ENCODE measurements at places on chromosomes 6 and 20.

DNA sequence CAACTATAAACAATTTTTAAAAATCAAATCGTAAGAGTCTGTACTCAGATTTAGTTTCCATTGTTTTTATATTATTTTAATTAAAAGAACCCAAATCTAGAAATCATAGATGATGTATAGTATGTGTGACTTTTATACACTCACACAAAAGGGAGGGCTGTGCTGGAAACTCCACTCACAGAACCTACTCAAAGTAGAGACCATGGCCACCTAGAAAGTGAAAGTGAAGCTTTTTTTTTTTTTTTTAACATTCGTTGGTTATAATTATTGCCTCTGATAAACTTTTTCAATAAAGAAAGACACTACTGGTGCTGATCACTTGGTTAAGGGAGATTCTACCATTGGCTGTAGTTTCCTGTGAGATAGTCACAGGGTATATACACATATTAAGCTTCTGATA lies 37.9 kb upstream of the PRL start:
- no peak for DNase-seq

- DNase-seq: no peak
These were observed 24.4 kb downstream of the PTPN1 start for GRCh38 chr20:50534567-50534966.

DNA sequence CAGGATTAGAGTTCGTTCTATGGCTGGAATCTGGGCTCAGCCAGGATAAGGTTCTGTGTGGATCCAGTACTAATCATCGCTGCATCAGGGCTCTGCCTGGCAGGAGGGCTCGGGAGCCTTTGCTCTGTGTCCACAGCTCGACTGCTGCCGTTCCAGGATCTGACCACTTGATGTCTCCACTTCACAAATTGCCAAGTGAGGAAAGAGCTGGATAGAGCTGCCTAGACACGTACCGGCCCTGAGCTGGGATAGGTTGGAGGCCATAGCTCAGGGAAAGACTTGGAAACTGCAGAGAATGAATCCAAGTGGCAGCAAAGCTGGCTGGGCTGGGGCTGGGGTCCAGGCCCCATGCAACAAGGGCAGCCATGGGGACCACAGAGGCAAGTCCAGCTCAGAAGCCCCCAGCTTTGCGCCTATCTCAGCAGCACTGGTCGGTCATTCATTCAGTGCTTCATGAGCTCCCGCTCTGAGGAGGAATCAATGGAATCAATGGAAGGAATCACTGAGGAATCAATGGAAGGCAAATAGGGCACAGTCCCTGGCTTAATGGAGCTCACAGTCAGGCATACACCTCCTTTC lies 38.0 kb upstream of the TOP1 start:
- DNase-seq: no peak

DNA sequence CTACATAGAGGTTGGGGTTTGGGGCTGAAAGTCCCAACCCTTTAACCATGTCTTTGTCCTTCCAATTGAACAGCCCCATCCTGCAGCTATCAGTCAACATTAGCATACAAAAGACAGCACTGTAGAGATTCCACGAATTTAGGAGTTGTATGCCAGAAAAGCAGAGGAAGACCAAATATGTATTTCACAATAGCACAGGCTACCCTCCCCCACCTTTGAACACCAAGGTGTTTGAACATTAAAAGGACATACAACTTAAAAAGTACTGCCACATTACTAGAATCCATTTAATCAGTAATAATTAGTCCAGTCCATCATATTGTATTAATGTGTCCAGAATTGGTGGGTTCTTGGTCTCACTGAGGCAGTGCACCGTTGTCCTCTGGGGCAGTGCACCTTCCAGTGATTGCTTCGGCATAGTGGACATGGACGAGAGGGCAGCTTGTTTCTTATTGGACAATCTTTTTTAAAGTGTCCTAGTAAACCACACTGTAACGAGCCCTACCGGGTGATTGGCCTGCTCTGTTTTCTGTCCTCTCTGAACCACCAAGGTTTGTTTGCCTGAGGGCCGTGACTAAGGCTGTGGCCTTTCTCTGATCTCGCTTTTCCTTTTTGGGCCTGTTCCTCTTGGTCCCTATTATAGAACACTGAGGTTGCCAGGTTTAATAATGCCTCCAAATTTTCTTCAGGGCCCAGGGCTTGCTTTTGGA lies 36.4 kb downstream of the GSTA4 start:
- no peak for DNase-seq

- no peak for DNase-seq
These were observed 201.9 kb upstream of the CST7 start for GRCh38 chr20:24747010-24747712.

GRCh38 chr6:147283460-147283859 lies 79.2 kb downstream of the STXBP5 start:
- DNase-seq: no peak

DNA sequence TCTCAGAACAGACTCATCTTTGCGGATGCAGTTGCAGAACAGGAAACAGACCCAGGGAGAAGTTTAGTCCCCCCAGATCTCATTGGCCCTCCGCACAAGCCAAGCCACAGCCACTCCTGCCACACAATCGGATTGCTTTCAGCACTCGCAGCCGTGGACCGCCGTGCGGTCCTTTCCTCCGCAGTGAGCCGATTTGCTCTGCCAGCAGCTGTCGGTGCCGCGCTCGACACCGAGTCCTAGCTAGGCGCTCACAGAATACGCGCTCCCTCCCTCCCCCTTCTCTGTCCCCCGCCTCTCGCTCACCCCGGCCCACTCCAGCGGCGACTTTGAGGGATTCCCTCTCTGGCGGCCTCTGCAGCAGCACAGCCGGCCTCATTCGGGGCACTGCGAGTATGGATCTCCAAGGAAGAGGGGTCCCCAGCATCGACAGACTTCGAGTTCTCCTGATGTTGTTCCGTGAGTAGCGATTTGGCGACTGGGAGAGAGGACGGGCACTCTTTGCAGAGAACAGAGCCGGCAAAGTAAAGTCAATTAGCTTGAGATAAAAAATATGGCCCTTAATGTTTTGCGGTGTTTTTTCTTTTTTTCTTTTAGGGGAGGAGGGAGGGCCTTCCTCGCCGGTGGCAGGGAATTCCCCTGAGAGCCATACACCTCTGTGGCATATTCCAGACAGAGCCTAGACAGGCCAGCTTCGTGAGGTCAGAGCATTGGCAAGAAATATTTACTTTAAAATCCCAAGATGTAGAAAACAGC lies at the start of gene LAMP5:
Gene LAMP5, plus strand, starts transcription at position 130 of the 753 bp plus-strand sequence. Its CDS starts 263 bp downstream, at position 393.
- DNase-seq: no peak

GRCh38 chr6:25889877-25890853 lies 16.1 kb upstream of the SLC17A3 start:
- no peak for DNase-seq

- DNase-seq: no peak
These were observed 59.2 kb downstream of the SNRNP48 start for GRCh38 chr6:7649037-7649810.

- no peak for DNase-seq
These were observed 165.5 kb upstream of the BEND3 start for GRCh38 chr6:107280791-107281190.

DNA sequence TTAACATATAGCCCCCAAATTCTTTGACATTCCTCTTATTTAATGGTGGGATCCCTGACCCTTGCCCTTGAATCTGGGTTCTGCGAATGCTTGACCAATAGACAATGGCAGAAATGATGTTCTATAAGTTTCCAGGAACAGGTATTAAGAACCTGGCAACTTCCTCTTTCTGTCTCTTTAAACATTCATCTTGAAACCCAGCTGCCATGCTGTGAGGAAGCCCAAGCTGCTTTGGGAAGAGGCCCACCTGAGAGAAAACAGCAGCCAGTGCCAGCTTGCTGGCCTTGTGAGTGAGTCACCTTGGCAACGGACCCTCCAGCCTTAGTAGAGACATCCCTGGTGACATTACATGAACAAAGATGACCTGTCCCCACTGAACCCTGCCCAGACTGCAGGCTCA lies 45.2 kb upstream of the RALY start:
- DNase-seq: no peak

- DNase-seq: no peak
These were observed 74.5 kb upstream of the AHI1 start for GRCh38 chr6:135572051-135572450.

DNA sequence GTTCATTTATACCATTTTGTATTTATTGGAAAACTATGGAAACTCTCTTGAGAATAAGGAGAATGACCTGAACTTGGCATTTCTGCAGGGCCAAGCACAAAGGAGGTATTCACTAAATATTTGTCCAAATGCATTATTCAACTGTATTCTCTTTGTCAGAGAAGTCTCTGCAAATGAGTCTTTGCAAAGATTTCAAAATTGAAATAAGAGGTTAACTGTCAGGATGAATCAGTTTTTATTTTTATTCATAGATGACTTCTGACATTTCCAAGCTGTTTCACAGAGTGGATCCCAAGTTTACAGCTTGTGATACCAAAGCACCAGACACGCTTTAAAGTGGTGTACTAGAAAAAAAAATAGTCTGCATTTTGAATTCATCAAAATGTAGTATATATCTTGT lies 131.6 kb downstream of the UTRN start:
- no peak for DNase-seq

GRCh38 chr6:42100029-42100901 lies 42.2 kb downstream of the C6orf132 start:
- DNase-seq: no peak

DNA sequence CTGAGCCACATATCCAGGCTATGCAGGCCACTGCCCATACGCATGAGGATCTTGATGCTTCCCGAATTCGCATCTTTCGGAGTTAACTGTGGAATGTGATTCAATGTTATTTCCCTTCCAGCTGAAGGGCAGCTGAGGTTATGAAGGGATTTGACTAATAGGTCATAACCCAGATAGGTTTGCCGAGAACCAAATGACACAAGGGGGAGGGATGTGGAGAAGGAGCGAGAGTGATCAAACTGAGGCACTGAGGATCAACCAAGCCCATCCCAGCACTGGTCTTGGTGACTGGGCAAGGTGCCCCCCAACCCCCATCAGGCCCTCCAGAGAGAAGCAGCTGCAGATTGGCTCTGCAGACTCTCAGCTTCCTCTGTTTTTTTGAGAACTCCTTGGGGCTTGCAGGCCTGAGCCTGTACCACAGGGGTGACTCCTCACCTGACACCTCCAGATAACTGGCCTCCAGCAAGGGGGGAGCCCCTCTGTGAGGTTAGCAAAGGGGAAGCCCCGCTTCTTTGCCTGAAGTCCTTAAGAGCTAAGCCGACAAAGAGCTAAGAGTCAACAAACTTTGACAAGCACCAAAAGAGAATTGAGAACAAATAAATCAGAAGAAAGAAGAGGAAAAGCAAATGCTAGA lies 185.9 kb downstream of the PDE7B start:
- no peak for DNase-seq

DNA sequence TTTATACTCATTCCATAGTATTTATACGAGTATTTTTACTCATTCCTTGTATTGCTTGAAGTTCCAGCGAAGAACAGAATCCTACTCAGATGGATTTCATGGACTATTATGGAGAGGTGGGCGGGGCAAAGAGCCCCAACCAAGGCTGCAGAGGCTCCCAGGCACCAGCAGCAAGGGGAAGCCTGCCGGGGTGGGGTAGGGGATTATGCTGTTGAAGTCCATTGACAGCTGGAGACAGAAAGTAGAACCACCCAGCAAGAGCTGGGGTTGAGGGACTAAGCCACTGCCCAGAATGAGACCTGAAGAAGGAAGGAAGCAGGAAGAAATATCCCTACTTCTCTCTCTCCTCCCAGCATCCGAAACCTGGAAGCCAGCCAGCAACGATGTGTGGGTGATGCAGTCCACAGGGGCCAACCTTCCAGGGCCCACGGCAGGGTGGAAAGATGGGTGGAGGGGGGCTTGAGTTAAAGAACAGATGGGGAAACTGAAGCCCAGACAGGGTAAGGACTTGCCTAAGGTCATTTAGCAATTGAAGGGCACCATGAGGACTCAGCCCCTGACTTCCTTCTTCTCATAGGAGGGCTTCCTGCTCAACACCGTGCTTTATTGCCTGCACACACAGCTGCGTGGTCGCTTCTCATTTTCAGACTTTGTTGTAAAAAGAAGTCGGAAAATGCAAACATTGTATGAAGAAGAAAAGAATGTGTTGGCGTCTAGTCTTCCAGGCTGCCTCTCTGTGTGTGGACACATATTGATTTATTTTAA lies 18.3 kb upstream of the GTSF1L start:
- no peak for DNase-seq

- DNase-seq: no peak
These were observed 61.5 kb upstream of the RIPOR2 start for GRCh38 chr6:24997231-24997630.

DNA sequence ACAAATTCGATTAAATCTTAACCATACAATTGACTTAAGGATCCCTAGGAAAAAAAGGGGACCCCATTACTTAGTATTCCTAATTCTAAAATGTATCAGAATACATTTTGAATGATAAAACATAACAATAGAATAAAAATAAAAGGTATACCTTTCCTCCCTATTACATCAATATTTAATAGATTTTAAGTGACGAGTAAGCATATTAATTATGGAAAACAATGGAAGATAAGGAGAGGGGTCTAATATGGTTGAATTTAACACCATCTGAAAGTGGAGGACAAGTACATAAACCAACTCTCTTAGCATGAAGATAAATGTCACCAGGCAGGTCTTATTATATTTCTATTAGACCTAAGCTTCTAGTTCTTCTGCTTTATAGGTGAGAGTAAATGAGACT lies 232.1 kb downstream of the HAO1 start:
- DNase-seq: no peak

DNA sequence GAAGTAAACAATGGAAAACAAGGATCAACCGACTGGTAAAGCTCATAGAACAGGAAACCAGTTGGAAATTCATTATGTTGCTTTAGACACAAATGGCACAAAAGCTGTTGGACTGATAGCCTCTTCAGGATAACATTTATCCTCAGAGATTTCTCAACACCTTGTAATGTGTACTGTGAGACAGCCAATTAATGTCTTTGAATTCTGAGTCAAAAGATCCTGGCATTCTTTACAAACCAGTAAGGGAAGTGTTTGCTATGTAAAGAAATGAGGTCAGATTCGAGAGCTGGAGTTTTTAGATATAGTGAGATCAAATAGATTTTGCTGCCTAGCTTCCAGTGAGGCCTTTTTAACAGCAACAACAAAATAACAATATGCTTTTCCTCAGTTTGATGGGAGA lies 439.2 kb downstream of the C6orf118 start:
- no peak for DNase-seq

GRCh38 chr6:162463576-162463975 lies 264.0 kb downstream of the PRKN start:
- DNase-seq: no peak

GRCh38 chr6:7921046-7921445 lies 10.5 kb upstream of the TXNDC5 start:
- no peak for DNase-seq

GRCh38 chr6:137640086-137640485 lies 145.9 kb upstream of the OLIG3 start:
- DNase-seq: no peak

GRCh38 chr6:56541030-56541600 lies 101.6 kb downstream of the DST start:
- no peak for DNase-seq

DNA sequence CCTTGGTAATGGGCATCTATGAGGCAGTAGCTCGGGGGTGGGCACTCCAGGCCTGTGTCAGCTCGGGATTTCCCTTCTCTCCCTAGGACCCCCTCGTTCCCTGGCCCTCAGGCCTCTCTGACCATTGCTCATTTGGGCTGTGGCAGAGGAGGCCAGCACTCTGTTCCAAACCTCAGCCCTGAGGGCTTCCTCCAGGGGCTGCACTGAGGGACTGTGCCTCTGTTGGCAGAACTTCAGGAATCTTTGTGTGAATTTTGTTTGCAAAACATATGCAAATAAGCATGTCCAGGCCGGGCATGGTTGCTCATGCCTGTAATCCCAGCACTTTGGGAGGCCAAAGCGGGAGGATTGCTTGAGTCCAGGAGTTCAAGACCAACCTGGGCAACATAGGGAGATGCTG lies 11.0 kb downstream of the PACSIN1 start:
- DNase-seq: no peak

All from cortex of kidney (tissue), 1 donor.